SJCRH30 (cell line): ENCODE measurements at places on chromosomes 1 and 21. TPM values are rescaled to one million over a fixed set of nuclear protein-coding genes. Genes with fewer than 3 reads are reported as not detected.

FCER1G gene
- total RNA-seq: 0.28 and 0.30 TPM in 2 replicates

- no peak overlapping the region for H3K4me3 ChIP-seq
- H3K27ac ChIP-seq: no peak overlapping the region
- DNase-seq: no peak
- no peaks in the 10 kb centered on the region; the same call in 1 of the 2 replicates for H3K27me3 ChIP-seq
These were observed 15.1 kb downstream of the ZBTB8B start for GRCh38 chr1:32480003-32480402.

DNA sequence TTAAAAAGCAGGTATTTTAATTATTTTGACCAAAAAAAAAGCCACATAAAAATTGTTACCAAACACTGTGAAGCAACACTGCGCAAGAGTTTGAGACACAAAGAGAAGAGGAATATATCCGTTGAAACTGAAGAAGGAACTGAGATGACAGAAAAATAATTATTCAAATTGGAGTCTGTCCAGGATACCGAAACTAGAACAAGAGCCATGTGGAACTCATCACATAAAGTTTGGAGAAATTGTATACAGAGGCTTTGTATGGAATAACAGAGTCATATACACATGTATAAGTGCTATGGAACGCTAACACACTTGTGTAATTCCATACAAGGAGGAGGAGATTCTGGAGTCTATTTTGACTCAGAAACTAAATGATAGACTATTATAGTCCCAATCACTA is 675.1 kb upstream of the ADGRL2 start:
- H3K27ac ChIP-seq: no peak overlapping the region
- H3K36me3 ChIP-seq: no peaks in the 10 kb centered on the region
- H3K4me1 ChIP-seq: peaks cover 22% of the 10 kb centered on the region
- H3K27me3 ChIP-seq: no peaks in the 10 kb centered on the region
- no peak for DNase-seq
- H3K4me3 ChIP-seq: no peak overlapping the region

DNA sequence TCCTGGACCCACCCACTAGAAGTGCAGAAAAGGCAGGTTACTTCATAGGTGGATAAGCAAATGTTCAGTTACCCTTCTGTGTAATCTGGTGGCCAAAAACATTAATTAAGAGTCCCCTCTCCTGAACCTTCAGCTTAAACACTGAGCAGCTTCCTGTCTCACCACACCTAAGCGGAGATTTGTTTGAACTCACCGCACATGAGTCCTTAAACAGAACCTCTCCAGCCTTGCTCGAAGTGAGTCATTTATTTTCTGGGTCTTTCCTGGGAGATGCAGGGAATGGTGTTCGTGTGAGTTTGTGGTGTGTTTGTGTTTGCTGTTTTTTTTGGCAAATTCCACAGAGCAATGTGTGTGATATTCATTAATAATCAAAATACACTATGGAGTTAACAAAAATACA is 7.6 kb upstream of the FNBP1L start:
- H3K4me1 ChIP-seq: peaks cover 6% of the 10 kb centered on the region
- H3K27me3 ChIP-seq: no peaks in the 10 kb centered on the region
- H3K27ac ChIP-seq: no peak overlapping the region
- no peak overlapping the region for H3K4me3 ChIP-seq

DNA sequence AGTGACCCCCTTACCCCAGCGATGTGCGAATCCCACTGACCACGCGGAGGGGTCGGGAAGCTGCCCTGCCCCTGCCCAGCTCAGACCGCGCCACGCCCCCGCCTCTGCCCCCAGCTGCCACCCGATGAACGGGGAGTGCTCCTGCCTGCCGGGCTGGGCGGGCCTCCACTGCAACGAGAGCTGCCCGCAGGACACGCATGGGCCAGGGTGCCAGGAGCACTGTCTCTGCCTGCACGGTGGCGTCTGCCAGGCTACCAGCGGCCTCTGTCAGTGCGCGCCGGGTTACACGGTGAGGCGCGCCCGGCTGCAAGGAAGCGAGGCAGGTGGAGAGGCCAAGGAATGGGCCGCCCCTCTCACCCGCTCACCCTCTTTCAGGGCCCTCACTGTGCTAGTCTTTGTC is 11.9 kb upstream of the LRRC71 start:
- no peaks in the 10 kb centered on the region for H3K27me3 ChIP-seq
- H3K36me3 ChIP-seq: no peaks in the 10 kb centered on the region
- H3K4me1 ChIP-seq: no peaks in the 10 kb centered on the region
- H3K27ac ChIP-seq: no peak overlapping the region
- DNase-seq: no peak

DNA sequence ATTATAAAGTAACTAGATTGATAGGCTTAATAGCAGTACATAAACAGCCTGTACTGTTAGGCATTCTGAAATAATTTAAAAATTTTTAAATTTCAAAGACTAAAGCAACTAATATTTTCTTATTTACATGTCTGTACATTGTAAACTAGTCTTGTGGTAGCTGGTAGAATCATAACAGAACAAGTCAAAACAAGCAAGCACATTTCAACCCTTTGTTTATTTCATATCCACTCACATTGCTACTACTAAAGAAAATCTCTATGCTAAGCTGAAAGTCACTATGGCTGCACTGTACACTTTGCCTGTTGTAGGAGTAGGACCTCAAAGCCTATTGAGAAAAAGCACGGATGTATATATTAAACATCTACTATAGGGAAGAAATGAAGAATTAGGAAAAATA is 738.2 kb upstream of the ADGRL4 start:
- H3K27me3 ChIP-seq: no peaks in the 10 kb centered on the region
- H3K36me3 ChIP-seq: no peaks in the 10 kb centered on the region
- DNase-seq: no peak
- no peak overlapping the region for H3K27ac ChIP-seq
- H3K4me1 ChIP-seq: no peaks in the 10 kb centered on the region

CELA3B gene
- not detected in 2 replicates for total RNA-seq
